ENCODE measurements at places on chromosomes 7 and 10. TPM values are rescaled to one million over a fixed set of nuclear protein-coding genes. Genes with fewer than 3 reads are reported as not detected.

DNA sequence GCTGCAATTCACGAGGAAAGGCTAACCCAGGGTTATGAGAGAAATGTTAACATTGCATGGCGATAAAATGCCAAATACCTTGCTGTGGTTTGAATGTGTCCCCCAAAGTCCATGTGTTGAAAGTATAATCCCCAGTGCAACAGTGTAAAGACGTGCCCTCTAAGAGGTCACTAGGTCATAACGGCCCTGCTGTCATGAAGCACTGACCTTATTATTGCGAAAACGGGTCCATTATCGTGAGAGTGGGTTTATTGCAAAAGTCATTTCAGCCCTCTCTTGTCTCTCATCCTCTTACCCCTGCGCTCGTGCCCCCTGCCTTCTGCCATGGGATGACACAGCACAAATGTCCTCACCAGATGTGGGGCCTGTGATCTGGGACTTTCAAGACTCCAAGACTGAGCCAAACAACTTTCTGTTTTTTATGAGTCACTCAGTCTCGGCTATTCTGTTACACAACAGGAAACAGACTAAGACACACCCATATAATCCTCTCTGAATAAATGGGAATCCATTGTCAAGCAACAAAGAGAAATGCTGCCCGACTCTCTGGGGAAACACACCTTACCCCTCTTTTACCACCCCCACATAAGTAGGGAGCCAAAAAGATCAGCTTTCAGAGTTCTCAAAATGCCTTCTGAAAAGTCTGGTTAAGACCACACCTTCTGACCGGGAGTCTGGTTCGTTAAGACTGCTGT is 73.1 kb upstream of the UCN3 start:
- DNase-seq: peak; percentile 78

GRCh38 chr7:76397409-76398183 is 11.9 kb downstream of the SSC4D start:
- DNase-seq: peak; percentile 89

GRCh38 chr7:155794196-155794595 is 18.1 kb downstream of the SHH start:
- DNase-seq: no peak

GRCh38 chr10:43200538-43201390 is 62.5 kb downstream of the CSGALNACT2 start:
- DNase-seq: peak; percentile 57

CHST15 gene
- polyA plus RNA-seq: 2.4 TPM
